ENCODE measurements at places on chromosomes 3 and 15.
A peak's percentile ranks its signal among the peaks of the same experiment; 100 is the strongest.

DNA sequence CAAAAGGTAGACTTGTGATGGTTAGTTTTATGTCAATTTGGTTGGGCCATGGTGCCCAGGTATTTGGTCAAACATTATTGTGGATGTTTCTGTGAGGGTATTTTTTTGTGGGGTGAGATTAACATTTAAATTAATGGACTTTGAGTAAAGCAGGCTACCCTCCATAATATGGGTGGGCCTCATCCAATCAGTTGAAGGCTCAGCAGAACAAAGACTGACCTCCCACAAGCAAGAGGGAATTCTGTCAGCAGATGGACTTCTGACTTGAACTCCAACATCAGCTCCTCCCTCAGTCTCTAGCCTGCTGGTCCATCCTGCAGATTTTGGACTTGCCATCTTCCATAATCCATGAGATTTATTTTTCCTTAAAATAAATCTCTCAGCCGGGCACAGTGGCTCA is 55.6 kb upstream of the BNC1 start:
- DNase-seq, result no peak

DNA sequence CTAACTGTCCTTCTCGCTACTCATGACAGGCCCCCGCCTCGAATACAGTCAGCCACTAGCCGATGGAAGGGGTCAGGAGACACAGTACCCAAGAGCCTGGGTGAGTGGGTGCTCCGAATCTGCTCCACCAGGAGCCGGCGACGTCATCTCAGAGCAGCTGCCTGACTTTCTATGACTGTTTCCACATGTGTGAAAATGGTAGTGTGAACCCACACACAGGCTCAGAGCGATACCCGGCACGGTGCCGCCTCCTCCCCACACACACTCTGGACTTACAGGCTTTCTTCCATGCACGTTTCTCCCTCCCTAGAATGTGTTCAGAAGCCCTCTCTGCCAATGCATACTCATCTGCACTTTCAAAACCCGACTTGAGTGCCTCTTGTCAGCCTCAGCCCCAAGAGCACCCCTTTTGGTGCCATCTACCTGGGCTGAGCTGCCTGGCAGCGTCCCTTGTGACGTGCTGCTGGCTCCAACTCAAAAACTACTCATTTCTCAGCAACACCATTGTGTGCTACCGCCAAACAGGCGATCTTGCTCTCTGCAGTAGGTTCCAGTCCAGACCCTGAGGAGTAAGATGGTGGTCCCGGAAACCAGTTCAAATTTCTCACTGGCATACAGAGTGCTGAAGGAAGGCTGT is 29.7 kb downstream of the VGLL4 start:
- DNase-seq, result no peak

DNA sequence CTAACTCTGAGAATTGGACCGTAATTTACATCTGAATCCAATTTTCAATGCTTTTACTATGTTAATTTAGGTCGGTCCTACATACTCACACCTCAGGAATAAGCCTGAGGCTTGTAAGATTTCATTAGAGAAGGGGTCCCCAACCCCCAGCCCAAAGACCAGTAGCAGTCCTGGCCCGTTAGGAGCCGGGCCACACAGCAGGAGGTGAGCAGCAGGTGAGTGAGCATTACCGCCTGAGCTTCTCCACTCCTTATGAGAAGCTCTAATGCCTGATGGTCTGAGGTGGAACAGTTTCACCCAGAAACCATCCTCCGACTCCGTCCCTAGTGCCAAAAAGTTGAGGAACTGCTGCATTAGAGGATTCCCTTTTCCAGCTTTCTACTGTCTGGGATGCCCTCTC is 757.3 kb downstream of the SI start:
- DNase-seq, result no peak

GRCh38 chr3:126553284-126554084 is 5.2 kb downstream of the C3orf22 start:
- no peak for DNase-seq

GRCh38 chr3:182711261-182711683 is 82.0 kb upstream of the ATP11B start:
- DNase-seq, result no peak

DNA sequence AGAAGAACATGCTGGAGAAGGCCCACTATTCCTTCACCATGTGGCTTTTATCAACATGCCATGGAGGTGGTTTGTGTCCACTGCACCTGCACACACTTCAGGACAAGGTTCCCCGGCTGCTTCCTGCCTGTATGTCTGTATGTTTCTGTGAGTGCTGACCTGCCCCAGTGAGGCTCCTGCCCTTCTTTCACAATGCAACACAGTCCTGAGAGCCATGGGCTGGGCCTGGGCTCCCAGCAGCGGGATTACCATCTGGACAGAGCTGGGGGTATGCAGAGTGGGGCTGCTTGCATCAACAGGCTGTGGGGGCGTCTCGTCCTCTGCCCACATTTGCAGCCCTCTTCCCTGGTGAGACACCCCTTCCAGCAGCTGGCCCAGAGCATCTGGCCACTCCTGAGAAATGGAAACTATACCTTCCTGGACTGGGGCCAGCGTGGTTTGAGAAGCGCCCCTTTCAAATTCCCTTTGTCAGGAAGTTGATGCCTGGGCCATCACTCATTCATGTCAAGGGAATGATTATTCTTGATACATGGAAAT is 29.3 kb upstream of the C15orf39 start:
- no peak for DNase-seq

- no peak for DNase-seq
Observed at GRCh38 chr3:37582086-37582485, 279.6 kb upstream of the CTDSPL start.

- DNase-seq, result no peak
Observed at GRCh38 chr3:111961461-111962164, 17.2 kb upstream of the ABHD10 start.

GRCh38 chr15:60394689-60395097 is 3.1 kb downstream of the ANXA2 start:
- DNase-seq, result no peak

DNA sequence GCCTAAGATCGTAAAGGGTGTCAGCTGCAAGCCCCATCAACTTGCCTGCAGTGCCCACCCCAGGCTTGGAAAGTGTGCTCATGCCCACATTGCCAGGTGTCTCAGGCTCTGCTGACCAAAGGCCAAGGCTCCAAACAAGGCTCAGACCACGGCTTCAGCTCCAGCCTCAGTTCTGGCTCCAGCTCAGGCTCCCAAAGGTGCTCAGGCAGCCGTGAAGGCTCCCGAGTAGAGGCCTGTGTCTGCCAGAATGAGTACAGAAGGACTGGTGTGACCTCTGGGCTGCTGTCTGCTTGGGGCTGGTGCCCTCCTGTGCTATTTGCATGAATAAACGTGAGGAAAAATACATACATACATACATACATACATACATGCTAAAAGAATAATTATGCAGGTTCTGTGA is 27.9 kb upstream of the UACA start:
- no peak for DNase-seq

GRCh38 chr3:184953401-184953800 is 141.4 kb downstream of the VPS8 start:
- no peak for DNase-seq

- DNase-seq, result no peak
Observed at GRCh38 chr3:63855333-63855940, 8.2 kb downstream of the THOC7 start.

DNA sequence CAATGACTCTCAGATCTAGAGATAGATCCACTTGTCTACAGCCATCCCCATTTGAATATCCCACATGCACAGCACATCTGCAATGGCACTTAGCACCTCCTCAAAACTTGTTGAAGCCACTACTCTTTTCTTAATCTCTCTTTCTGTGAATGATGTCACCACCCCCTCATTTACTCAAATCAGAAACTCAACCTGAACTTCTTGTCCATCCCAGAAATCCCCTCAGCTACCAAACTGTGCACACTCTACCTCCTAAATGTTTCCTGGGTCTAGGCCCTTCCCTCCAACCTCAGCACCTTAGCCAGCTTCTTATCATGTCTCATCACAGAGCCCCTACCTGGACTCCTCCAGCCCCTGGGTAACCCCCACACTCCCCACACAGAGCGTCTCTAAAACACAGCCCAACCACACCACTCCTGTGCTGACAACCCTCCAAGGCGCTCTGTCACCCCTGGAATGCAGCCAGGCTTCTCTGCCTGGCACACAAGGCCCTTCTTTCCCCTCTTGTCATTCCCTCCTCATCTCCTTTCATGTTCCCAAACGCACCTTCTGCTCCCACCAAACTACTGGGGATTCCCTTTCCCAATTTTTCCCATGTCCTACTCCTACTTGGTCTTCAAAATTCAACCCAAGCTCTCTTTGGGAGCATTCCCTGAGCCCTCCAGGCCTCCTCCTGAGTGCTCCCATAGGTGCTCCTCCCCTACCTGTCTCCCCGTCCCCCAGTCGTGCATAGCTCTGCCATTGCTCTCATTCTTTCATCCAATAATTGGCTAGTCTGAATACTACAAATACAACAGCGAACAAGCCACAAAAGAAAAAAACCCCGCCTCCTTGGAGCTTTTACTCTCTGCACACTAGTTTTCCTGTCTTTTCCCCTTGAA is 39.8 kb upstream of the ZBTB38 start:
- no peak for DNase-seq

DNA sequence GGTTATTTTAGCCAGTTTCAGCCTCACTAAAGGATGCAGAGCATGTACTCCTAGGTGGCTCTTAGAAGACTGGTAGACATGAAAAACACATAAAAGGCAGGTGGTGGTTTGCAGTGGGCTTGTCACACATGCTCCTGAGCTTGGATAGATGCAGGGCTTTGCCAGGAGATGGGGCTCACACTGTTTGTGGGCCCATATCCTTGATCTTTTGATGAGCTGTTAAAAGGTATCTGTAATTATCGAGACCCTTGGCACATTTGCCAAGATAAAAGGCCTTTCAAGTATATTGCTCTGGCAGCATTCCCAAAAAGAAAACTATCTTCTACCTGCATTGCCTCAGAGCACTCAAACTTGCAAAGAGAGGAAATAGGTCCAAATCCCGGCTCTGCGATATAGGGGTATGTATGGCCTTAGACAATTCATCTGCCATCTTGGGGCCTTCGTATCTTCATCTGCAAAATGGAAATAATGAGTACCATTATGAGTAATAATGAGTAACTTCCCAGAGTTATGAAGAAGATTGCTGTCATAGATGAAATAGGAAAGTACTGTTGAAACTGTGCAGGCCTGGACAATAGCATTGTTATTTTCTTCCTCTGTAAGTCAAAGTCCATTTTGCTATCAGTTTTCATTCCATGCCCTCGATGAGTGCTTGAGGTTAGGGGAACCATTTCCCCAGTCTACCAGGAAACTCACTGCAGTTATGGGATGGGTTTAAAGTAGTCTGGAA is 172.7 kb downstream of the SYNPR start:
- no peak for DNase-seq

- DNase-seq, result no peak
Observed at GRCh38 chr3:173744895-173745294, 347.4 kb downstream of the NLGN1 start.

DNA sequence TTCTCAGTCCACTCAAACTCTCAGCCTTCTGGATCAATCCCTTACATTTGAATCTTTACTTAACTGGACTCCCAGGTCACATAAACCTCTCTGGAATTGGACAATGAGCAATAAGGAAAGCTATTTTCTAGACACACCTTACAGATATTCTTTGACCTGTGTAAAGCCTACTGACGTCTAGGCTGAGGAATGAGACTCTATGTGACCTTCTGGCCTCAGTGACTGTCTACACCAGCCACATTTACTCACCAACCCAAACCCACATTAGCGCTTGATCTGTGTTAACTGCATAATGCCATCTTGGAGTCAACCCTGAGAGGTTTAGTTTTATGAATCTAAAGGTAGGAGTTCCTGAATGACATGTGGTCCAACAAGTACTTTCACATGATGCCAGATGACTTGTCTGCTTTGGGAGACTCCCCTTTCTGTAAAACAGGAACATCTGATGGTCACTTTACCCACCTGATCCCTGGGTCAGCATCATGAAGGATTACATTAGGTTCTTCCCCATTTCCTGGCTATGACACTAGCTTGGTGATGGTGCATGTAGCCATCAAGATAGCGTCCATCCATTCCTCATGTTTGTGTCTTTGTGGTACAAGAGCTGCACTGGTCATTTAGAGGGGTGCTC is 11.4 kb upstream of the COMMD2 start:
- DNase-seq, result no peak

- DNase-seq, result peak; percentile 93
Observed at GRCh38 chr15:40274350-40275274, 8.3 kb downstream of the ANKRD63 start.

GRCh38 chr15:57634290-57634689 is 42.6 kb downstream of the MYZAP start:
- no peak for DNase-seq

- DNase-seq, result no peak
Observed at GRCh38 chr3:193498215-193498614, 56.5 kb downstream of the ATP13A4 start.

DNA sequence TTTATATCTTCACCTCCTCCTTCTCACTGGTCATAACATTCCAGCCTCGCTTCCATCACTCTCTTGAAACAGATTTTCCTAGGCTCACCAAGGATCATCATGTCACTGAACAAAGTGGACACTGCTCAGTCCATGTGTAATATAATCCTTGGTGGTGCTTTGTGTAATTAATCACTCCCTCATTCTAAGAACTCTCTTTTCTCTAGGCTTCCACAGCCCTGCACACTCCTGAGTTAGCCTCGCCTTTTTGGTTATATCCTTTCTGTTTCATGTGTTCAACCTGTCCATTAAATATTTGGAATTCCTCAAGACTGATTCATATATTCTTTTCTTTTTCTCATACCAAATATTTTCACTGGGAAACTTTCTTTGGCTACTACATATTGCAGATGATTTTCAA is 440.8 kb downstream of the PYDC2 start:
- DNase-seq, result no peak

DNA sequence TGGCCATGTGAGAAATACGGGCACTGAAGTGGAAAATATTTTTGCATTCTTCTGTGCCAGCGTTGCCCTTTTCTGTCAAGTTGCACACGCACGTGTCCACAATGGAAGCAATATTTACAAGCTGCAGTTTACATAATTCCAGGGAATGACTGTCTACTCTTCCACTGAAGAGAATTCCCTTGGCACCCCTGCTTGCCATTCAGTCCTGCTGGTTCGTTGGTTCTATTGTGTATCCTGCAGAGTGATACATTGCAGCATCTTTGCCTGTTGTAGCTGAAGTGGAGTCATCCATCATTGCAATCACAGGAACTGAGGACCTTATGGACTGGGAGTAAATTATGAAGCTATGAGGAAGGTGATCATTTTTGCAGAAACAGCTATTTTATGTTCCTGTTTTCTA is 759.4 kb downstream of the ROBO2 start:
- no peak for DNase-seq

- DNase-seq, result no peak
Observed at GRCh38 chr15:31345606-31346366, 19.2 kb downstream of the KLF13 start.
